ENCODE measurements at places on chromosomes 11 and 22. TPM values are rescaled to one million over a fixed set of nuclear protein-coding genes. Genes with fewer than 3 reads are reported as not detected.

The HMOX1 gene
- 17.0 TPM for total RNA-seq

The GUCY1A2 gene
- total RNA-seq: 0.15 TPM

The TENM4 gene
- 5.5 TPM for total RNA-seq

The ISX gene
- total RNA-seq: not detected

The DEUP1 gene
- total RNA-seq: not detected

The MMP8 gene
- total RNA-seq: not detected

The ARHGEF17 gene
- 33.1 TPM for total RNA-seq

The KRTAP5-10 gene
- not detected for total RNA-seq
